Activated CD8-positive, alpha-beta memory T cell treated with anti-CD3 and anti-CD28 coated beads, Interleukin-2, amount 10 ng/mL, durations not matched to agents 7 days and 5 days (primary cell): ENCODE measurements at places on chromosomes 11 and 22. TPM values are rescaled to one million over a fixed set of nuclear protein-coding genes. Genes with fewer than 3 reads are reported as not detected.

Gene FGF19
- not detected for total RNA-seq

Gene TEAD1
- total RNA-seq = 0.26 TPM

Gene MTFP1
- total RNA-seq = 73.4 TPM

Gene RAG2
- not detected for total RNA-seq

Gene OR10AG1
- not detected for total RNA-seq

Gene RAB3IL1
- total RNA-seq = not detected

Gene TBX10
- not detected for total RNA-seq

Gene ZC3H12C
- 12.2 TPM for total RNA-seq

Gene GRIA4
- not detected for total RNA-seq

Gene TTLL12
- total RNA-seq = 40.3 TPM

Gene RBFOX2
- total RNA-seq = 0.99 TPM

Gene CRYBB2
- not detected for total RNA-seq

Gene LRRC10B
- not detected for total RNA-seq

Gene SIPA1
- total RNA-seq = 267 TPM

Gene SCGB1C1
- not detected for total RNA-seq

Gene CFAP300
- total RNA-seq = not detected

Gene PIK3IP1
- total RNA-seq = 15.7 TPM

Gene OR4C13
- total RNA-seq = not detected

Gene TRIM49B
- total RNA-seq = not detected

Gene PPFIA1
- total RNA-seq = 38.7 TPM

Gene APOL3
- 160 TPM for total RNA-seq

Gene RCOR2
- 0.16 TPM for total RNA-seq

Gene IGLL1
- total RNA-seq = 0.42 TPM

Gene EXPH5
- total RNA-seq = 0.96 TPM

Gene CHRM1
- total RNA-seq = not detected

Gene SMPD1
- 38.9 TPM for total RNA-seq

Gene NXPE4
- total RNA-seq = not detected

Gene MS4A2
- not detected for total RNA-seq

Gene FXYD2
- total RNA-seq = 13.1 TPM

Gene KDELR3
- 0.23 TPM for total RNA-seq

Gene POU2AF2
- total RNA-seq = not detected

Gene SOX6
- not detected for total RNA-seq

Gene ZNHIT2
- total RNA-seq = 13.5 TPM

Gene ACTN3
- not detected for total RNA-seq

Gene ARHGAP8
- 1.1 TPM for total RNA-seq

Gene MUC5B
- not detected for total RNA-seq

Gene POU2AF1
- total RNA-seq = 7.4 TPM
